ENCODE measurements at places on chromosomes 3 and 15.

DNA sequence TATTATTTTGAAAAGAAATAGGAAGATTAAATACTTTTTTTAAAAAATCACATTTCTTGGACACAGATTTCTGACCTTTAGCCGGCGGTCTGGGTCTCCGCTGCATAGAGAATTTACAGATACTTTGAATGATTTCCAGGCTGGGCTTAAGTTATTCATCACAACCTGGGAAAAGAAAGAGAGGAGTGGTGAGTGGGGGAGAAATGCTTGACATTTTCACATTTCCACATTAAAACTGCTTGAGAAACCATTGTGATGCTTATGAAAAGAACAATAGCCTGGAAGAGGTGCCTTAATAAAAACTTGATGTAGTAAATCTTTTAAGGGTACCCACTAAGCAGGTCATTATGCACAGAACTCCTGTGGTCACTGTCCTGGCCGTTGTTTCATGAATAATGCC is 166.8 kb upstream of the MRPL3 start:
- DNase-seq, result no peak
- no peak overlapping the region for H3K27ac ChIP-seq
- H3K4me1 ChIP-seq, result no peaks in the 10 kb centered on the region

- H3K4me3 ChIP-seq, result no peak overlapping the region
- no peak for DNase-seq
- H3K4me1 ChIP-seq, result peaks cover 2% of the 10 kb centered on the region
- no peaks in the 10 kb centered on the region for H3K27me3 ChIP-seq
- no peaks in the 10 kb centered on the region for H3K36me3 ChIP-seq
- no peak overlapping the region for H3K27ac ChIP-seq
Measured at GRCh38 chr15:65528461-65529060, 1.7 kb upstream of the HACD3 start.

DNA sequence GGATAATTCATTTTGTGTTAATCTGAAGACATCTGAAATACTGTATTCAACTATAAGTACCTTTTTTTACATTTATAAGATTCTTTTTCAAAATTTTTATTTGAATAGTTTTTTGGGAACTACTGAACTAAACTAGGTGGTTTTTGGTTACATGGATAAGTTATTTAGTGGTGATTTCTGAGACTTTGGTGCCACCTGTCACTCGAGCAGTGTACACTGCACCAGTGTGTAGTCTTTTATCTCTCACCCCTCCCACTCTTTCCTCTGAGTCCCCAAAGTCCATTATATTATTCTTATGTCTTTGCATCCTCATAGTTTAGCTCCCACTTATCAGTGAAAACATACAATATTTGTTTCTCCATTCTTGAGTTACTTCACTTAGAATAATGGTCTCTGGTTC is 57.6 kb downstream of the CD86 start:
- H3K36me3 ChIP-seq, result no peaks in the 10 kb centered on the region
- no peak overlapping the region for H3K4me3 ChIP-seq
- DNase-seq, result no peak
- no peaks in the 10 kb centered on the region for H3K4me1 ChIP-seq

DNA sequence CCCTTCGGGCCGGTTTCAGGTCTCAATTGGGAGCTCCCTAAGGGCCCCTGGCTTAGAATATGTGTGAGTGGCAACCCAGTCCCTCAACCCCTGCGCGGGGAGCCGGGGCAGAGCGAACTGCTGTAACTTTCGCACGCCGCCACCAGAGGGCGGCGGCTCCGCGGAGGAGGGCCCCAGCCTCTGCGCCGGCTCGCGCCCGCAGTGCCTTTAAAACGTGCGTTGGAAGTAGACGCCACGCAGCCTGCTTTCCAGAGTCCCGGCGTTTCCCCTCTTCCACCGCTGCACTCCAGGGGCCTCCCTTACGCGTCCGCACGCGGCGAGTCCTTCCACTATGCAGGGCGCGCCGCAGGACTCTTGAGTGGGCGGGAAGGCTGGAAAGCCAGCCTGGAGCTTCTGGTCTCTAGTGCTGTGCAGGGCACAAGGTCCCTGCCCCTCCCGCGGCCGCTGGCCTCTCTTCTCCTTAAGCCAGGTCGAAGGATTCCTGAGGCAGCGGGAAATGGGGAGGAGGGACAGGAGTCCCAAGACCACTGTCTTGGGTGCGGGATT is 23.7 kb upstream of the RNU6-1 start:
- DNase-seq, result peak; percentile 79
- H3K36me3 ChIP-seq, result no peaks in the 10 kb centered on the region
- peaks cover 18% of the 10 kb centered on the region for H3K4me1 ChIP-seq
- H3K27ac ChIP-seq, result no peak overlapping the region
- H3K27me3 ChIP-seq, result peaks cover 12% of the 10 kb centered on the region

- no peak for DNase-seq
- no peaks in the 10 kb centered on the region for H3K36me3 ChIP-seq
- H3K27me3 ChIP-seq, result no peaks in the 10 kb centered on the region
- H3K4me3 ChIP-seq, result no peak overlapping the region
Measured at GRCh38 chr3:59605318-59605717, 555.5 kb upstream of the CFAP20DC start.

GRCh38 chr3:119747357-119747756 is 34.5 kb upstream of the NR1I2 start:
- no peak overlapping the region for H3K27ac ChIP-seq
- no peak overlapping the region for H3K4me3 ChIP-seq
- H3K4me1 ChIP-seq, result peaks cover 3% of the 10 kb centered on the region
- H3K36me3 ChIP-seq, result no peaks in the 10 kb centered on the region

- H3K27me3 ChIP-seq, result no peaks in the 10 kb centered on the region
- peaks cover 65% of the 10 kb centered on the region for H3K4me1 ChIP-seq
- no peak overlapping the region for H3K27ac ChIP-seq
- DNase-seq, result no peak
Measured at GRCh38 chr3:126998320-126998719, 15.4 kb downstream of the PLXNA1 start.

DNA sequence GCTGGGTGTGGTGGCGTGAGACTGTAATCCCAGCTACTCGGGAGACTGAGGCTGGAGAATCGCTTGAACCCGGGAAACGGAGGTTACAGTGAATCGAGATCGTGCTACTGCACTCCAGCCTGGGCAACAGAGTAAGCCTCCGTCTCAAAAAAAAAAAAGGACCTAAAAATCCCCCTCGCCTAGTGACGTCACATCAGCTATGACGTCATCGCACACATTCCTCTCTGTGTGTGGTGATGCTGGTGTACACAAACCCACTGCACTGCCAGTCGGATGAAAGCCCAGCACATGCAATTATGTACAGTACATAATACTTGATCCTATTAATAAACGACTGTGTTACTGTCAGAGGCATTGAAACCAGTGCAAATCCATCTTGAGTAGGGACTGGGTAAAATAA is 40.2 kb upstream of the SEC61A1 start:
- no peak overlapping the region for H3K4me3 ChIP-seq
- H3K36me3 ChIP-seq, result no peaks in the 10 kb centered on the region
- DNase-seq, result no peak
- H3K27ac ChIP-seq, result no peak overlapping the region
- no peaks in the 10 kb centered on the region for H3K4me1 ChIP-seq

DNA sequence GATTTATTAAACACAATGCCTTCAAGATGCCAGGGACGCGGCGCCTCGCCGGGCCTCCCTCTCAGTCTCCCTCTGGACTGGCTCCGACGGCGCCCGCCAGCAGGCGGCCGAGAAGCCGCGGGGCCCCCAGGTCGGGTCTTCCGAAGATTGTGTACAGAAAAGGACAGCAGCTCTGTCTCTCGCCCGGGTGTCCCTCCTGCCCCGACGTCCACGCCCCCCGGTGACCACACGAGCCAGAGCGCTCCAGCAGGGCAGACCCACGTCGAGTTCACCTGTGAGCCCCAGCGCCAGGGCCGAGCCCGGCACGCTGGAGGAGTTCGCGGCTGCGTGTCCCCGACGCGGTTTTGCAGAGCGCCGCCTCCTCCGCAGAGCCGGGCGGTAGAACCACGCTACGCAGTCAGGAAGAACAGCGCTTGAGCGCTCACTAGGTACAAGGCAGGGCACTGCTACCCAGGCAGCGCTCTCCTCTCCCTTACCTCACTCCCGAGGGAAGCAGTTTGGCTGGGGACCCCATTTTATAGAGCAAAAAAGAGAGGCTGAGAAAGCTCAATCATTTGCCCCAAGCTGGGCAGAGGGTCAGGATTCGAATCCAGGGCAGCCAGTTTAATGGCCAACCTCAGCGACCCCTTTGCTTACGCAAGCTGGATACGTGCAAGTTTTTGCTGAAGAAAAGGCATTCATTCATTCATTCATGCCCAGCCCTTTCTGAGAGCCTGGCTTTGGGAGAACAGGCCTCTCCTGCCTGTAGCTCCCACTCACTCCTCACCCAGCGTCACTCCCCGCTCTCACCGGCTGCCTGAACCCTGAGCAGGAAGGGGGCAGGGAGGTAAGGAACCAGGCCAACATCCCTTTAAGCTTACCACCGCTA is 3.0 kb upstream of the TLE3 start:
- H3K4me1 ChIP-seq, result peaks cover 21% of the 10 kb centered on the region
- H3K4me3 ChIP-seq, result no peak overlapping the region
- peaks cover 29% of the 10 kb centered on the region for H3K27me3 ChIP-seq
- no peaks in the 10 kb centered on the region for H3K36me3 ChIP-seq
- H3K27ac ChIP-seq, result no peak overlapping the region

DNA sequence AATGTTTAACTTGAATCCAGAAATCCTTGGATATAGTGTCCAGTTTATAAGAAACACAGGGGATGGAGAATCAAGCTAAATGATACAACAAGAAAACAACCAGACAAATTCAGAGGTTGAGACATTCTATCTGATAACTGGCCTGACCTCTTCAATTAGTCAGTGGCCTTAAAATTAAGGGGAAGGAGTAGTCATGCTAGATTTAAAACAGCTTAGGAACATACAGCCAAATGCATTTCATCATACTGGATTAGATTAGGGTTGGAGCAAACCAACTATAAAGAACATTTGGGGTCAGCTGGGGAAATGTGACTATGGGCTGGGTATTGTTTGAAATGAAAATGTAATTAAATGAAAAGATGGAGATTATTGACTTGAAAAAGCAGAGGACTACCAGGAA is 53.3 kb downstream of the PPARG start:
- no peak overlapping the region for H3K27ac ChIP-seq
- no peaks in the 10 kb centered on the region for H3K27me3 ChIP-seq
- peaks cover 1% of the 10 kb centered on the region for H3K4me1 ChIP-seq
- no peak overlapping the region for H3K4me3 ChIP-seq
- H3K36me3 ChIP-seq, result peaks cover 17% of the 10 kb centered on the region

GRCh38 chr3:14658978-14659377 is 7.4 kb downstream of the CCDC174 start:
- no peak for DNase-seq
- H3K4me1 ChIP-seq, result no peaks in the 10 kb centered on the region
- H3K27me3 ChIP-seq, result no peaks in the 10 kb centered on the region

DNA sequence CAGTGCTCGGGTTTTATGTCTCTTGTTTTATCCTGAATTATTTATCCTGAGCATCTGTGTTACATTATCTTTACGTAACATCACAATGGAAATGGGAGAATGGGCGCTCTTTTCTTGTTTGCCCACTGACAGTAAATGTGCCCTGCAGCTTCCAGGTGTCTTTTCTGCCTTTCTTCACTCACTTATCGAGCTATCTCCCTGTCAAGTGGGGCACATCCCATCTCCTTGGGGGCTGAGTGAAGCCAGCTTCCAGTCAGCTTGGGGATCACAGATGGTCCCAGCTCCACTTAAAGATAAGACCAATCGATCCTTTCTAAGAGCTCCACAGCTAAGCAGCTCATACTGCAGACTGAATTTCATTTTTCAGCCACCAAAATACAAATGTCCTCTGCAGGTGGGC is 125.8 kb downstream of the KBTBD8 start:
- no peak for DNase-seq
- no peak overlapping the region for H3K27ac ChIP-seq
- peaks cover 3% of the 10 kb centered on the region for H3K27me3 ChIP-seq
- H3K4me1 ChIP-seq, result no peaks in the 10 kb centered on the region
- no peaks in the 10 kb centered on the region for H3K36me3 ChIP-seq
- H3K4me3 ChIP-seq, result no peak overlapping the region
